CD4-positive, alpha-beta T cell treated with Interferon gamma for 1 hour (primary cell): ENCODE measurements at places on chromosomes 3 and 15.

GRCh38 chr3:62100282-62100989, 272.9 kb downstream of the FEZF2 start:
- no peak for DNase-seq

DNA sequence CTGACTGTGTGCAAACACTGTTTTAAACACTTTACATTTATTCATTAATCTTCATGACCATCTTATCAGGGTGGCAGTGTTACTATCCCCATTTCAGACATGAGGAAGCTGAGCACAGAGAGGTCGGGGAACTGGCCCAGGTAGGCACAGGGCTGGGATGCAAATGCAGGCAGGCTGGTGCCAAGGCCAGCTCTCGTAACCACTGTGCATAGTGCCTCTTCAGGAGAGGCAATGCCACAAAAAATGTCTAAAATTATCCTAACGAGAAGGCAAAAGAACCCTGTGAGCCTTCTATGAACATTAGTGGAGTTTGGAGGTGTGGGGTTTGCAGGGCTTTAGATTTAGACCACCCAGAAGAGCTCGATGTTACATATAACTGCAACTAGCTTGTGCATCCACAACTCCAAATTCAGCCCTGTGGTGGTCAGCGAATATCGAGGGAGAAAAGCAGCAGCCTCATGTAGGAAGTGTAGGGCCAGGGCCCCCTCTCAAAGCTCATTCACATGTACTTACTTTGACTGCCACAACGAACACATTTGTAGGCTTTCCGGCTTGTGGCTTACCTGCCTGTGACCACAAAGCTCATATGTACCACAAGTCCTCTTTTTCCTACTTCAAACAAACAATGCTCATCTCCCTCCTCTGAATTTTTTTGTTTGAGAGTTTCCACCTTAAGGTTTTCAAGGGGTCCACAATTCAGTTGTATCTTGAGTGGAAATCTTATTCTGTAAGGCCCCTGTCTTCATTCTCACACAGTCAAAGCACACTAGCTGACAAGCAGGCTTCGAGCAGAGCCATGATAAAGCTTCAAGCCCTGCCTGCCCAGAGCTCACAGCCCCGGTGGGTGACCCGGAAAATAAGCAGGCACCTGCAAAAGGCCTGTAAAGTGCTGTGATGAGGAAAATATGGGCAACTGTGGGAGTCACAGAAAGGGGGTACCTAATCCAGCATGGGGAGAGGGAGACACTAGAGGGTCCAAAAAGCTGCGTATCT, 722.9 kb upstream of the CFAP20DC start:
- DNase-seq, result peak; percentile 39

GRCh38 chr15:78374436-78375393, 34.6 kb downstream of the CRABP1 start:
- peak; percentile 24 for DNase-seq

DNA sequence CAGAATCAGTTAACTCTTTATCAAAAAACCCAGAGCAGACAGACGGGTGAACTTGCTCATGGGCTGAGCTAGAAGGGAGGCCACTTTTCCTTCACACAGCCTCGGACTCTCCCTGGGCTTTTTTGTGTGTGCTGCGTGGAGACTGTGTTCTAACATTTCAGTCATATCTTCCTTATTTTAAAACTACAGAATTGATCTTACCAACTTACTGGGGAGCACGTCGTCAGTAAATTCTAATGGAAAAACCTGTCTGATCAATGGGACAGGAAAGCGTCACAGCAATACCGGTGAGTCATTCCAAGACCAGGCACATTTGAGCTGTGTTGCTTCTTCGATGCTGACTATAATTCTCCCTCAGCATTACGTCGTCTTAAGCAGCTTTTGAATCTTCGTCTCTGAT, 145.1 kb downstream of the LPP start:
- DNase-seq, result no peak

GRCh38 chr3:119653876-119654275, 6.5 kb downstream of the POPDC2 start:
- DNase-seq, result no peak

- DNase-seq, result no peak
These were observed 11.5 kb downstream of the MB21D2 start for GRCh38 chr3:192905980-192906678.

- no peak for DNase-seq
These were observed 235.4 kb downstream of the TBL1XR1 start for GRCh38 chr3:176961916-176962315.

- DNase-seq, result no peak
These were observed 524.9 kb downstream of the RBMS3 start for GRCh38 chr3:29805757-29806156.

DNA sequence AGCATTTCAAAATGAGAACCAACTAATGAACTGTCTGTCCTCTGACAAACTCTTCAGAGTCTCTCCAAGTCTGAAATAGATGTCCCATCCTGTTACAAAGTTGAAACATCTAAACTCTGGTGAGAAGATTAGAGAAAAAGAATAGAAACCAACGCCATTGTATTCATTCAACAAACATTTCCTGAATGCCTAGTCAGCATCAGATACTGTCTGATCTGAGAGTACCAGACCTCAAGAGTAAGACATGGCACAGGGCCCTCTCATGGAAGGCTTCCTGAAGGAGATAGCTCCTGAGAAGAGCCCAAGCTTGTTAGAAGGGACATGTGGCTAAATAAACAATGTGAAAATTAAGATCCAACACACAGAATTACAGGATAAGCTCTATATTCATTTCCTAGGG, 164.1 kb upstream of the LRRN1 start:
- no peak for DNase-seq

DNA sequence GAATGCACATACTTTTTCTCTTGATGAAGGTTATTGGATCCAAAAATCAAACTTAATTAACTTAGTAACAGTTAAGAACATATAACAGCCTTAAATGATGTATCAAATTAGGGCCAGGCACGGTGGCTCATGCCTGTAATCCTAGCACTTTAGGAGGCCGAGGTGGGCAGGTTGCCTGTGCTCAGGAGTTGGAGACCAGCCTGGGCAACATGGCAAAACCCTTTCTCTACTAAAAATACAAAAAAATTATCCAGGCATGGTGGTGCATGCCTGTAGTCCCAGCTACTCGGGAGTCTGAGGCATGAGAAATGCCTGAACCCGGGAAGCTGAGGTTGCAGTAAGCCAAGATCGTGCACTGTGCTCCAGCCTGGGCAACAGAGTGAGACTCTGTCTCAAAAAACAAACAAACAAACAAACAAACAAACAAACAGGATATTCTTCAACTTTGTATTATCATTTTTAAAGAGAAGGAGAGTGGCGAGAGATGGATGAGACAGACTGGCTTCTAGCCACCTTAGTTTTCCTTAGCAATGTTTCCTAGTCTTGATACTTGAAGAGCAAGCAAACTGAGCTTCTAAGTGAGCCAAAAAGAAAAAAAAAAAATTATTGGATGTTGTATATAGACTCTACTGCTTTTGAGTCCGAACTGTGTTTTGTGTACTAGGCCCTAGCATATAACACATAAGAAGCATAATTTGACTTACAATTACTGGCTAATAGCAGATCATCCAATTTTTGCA, 13.8 kb downstream of the SPRED1 start:
- DNase-seq, result no peak

DNA sequence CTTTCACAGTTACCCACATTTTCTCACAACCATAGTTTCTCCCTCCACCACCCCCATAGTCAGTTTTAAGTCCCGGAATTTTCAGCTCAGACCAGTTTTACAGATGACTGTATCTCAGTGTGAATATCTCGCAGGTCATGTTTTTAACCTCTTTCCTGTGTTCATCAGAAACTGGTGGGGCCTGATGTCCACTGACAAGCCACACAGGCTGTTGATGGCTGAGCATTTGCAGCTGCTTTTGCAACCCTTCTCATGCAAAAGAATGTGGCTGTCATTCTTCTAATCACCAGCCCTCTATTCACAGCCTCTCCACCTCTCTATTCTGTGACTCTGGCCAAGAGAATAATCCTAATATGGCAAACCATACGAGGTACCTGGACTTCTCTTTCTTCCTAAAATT, 8.5 kb downstream of the GYG1 start:
- DNase-seq, result no peak

DNA sequence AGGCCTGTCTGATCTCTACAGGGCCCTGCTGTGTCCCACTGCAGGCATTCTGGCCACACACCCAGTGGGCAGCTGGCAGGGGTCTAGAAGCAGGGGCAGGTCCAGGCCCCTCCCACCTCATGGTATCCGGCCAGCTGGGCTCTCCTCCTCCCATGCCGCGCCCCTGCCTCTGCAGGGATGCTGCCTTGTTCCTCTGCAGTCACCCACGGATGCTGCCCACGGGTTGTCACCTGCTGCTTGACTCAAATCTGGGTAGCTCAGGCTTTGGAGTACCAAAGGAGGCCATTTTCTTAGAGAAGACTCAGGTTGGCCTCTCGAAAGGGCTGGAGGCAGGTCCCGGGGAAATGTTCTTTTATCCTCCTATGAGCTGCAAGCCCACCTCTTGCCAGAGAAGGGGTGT, 25.0 kb downstream of the EFCAB12 start:
- DNase-seq, result no peak

DNA sequence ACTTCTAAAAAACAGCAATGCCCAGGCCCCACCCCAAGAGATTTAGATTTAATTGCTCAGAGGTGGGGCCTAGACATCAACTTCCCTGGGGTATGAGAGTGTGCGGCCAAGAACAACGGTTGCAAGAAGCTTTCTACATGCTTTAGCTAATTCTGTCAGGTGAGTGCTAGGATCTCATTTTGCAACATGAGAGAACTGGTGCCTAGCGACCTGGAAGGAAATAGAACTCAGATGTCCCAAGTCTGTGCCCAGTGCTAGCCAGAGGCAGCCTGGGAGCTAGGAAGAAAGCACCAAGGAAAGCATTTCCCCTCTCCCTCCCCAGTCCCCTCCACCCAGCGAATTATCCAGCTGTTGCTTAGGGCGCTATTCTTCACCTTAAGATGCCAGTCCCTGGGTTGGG, 22.9 kb upstream of the HRH1 start:
- DNase-seq, result no peak

DNA sequence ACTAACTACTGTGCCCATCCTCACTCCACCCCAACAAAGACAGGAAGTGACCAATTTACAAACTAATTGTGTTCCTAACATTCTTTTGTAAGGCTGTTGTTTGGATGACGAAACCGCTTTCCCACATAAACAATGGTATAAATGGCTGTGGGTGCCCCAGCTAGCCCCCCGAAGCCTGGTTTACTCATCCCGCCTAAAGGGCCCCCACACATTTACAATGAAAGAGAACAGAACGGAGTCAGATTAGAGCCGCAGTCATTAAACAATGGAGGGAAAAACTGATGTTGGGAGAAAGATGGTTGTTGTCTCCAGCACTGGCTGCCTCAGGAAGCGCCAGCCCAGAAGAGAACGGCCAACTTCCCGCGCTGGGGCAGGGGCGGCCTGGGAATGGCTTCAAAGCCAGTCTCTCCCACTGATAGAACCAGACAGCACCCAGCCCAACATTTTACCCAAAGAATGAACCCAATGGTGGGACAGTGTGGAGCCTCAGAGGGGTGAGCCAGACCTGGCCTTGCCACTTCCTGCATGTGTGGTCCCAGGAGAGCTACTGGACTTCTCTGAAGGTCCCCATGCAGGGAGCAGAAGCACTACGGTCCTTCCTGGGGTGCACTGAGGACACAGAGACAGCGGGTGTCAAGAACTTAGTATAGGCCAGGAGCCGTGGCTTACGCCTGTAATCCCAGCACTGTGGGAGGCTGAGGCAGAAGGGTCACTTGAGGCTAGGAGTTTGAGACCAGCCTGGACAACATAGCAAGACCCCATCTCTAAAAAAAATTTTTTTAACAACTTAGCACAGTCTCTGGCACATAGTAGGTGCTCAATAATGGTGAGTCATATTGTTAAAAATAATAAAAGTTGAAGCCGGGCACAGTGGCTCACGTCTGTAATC, 75.8 kb upstream of the GATA2 start:
- DNase-seq, result no peak

GRCh38 chr15:96320107-96320506, 10.4 kb upstream of the NR2F2 start:
- DNase-seq, result no peak

DNA sequence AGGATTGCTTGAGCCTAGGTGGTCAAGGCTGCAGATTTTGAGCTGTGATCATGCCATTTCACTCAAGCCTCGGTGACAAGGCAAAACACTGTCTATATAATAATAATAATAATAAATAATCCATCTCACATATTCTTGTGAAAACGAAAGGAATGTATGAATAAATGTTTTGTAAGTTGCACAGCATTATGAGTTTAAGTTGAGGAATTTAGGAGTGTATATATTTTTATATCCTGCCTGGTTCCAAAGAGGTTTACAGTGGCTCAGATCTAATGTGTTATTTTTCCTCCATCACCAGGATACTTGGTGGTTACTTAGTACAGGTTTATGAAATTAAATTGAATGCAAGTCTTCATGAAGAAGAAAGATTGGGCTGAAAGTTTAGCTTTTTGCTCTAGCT, 77.2 kb downstream of the ATG7 start:
- no peak for DNase-seq

GRCh38 chr3:17013571-17013970, 128.8 kb downstream of the PLCL2 start:
- DNase-seq, result no peak

DNA sequence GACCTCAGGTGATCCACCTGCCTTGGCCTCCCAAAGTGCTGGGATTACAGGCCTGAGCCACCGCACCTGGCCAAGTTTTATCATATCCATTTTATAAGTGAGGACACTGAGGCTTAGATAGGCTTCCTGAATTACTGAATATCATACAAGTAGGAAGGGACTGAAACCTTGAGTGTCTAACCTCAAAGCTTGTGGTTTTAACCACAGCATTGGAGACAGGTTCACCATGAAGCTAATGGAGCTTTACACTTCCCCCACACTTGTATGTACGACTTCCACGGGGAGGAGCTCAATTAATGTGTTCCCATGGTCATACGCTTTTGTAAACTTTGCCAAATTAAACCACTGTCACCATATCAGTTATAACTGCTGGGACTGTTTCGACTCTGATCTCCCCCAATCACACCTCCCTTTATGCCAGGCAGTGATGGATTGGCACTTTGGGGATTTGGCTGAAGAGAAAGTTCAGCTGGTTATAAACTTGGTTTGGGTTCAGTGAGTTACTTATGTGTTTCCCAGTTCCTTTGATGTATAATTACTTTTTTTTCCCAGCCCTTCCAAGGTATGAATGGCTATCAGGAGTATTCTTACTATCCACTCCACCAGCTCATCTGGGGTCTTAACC, 38.4 kb upstream of the MEIS2 start:
- DNase-seq, result no peak

DNA sequence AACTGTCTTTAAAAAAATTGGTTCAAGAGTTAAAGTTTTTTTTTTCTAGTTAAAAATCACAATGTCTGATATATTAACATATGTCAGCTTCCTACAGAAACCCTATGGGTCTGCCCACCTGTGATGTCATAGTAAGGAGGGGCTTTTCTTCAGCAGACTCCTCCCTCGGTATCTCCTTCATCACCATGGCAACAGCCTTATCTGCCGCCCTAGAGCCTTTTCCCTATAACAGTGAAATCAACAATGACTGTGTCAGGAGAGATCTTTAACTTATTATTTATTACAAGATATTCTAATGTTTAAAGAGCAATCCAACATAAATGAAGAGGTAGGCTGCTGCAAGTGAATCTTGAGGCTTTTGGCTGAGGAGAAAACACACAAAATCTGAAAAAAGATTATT, 138.7 kb downstream of the PEX5L start:
- DNase-seq, result peak; percentile 8
